ENCODE measurements at places on chromosomes 5 and 9.
A peak's percentile ranks its signal among the peaks of the same experiment; 100 is the strongest.

GRCh38 chr5:118789366-118789765 lies 199.0 kb downstream of the DTWD2 start:
- no peak for DNase-seq

DNA sequence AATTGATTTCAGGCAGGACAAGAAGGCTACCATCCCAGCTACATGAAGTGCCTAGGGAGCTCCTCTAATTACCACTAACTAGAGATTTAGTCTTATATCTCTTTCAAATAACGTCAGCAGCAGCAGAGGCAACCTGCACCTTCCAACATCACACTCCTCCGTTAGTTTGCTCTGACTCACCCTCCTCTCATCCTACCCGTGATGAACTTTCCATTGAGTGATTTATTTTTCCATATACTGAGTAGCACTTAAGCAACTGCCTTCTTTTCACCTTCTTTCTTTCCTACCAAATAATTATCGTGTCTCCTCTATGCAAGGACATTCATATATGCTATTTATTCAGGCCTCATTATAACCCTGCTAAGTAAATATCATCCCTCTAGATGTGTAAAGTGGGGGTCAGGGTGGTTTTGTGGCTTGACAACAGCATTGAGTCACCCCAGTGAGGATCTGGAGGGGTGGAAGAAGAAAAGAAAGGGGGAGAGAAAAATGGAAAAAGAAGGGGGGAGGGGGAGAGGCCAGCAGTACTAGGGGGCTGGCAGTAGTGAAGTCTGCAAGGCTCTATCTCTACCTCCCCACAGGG lies 64.6 kb upstream of the CAST start:
- no peak for DNase-seq

DNA sequence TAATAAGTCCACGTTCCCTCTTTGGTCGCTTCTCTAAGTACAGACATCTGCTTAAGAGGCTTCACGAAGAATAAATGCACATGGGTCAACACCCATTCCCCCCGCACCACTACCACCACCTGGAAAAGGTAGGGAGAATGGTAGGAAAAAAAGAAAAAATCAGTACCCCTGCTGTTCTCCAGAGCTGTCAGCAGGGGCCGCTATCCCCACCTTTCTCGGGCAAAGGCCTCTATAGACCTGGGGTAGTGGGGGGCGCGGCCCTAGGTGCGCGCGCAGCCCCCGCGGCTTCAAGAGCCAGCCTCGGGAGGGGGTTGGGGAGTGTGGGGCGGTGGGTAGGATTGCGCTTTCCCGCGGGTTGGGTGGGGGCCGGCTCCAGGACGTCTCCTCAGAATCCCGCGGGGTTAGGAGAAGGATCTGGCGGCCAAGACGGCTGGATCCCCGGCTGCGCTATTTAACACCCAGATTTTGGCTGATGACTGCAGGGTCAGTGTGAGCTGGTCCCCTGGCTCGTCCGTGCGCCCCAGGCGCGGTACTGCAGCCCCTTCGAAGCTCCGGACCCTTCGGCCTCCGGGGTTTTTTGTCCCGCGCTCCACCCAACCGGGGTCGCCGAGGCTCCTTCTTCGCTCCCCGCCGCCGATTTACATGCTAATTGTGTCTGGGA lies 1.6 kb upstream of the SEMA6A start:
- DNase-seq = peak; percentile 64

GRCh38 chr5:151093476-151093889 lies 12.6 kb upstream of the TNIP1 start:
- no peak for DNase-seq

GRCh38 chr5:2639425-2639824 lies 112.1 kb downstream of the IRX2 start:
- DNase-seq = no peak

DNA sequence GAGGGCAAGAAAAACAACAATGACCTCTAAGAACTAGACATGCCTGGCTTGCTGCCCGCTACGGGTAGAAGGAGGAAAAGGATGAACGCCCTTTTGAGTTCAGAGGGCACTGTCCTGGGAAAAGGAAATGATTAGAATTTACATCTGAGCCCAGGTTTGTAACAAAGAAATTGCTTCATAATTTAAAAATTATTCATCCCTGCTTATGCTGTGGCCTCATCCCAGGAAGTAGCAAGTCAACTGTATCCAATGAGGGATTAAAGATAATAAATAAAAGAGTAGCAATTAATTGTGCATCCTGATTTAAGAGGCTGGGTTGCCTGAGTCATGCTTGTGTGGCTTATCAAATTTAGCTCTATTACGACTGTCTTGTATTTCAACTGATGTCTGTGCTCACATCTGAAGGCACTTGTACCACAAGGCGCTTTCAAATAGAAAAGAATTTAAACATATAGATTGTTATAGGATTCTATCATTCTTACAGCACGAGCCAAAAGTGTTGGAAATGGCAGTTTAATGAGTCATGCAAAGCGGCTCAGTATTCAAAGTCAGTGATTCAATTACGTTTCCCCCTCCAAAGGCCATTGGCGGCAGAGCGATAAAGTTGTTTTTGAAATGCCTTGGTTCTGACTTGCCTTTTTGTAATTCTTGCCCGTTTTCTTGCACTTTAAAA lies 40.0 kb upstream of the DMRT1 start:
- no peak for DNase-seq

DNA sequence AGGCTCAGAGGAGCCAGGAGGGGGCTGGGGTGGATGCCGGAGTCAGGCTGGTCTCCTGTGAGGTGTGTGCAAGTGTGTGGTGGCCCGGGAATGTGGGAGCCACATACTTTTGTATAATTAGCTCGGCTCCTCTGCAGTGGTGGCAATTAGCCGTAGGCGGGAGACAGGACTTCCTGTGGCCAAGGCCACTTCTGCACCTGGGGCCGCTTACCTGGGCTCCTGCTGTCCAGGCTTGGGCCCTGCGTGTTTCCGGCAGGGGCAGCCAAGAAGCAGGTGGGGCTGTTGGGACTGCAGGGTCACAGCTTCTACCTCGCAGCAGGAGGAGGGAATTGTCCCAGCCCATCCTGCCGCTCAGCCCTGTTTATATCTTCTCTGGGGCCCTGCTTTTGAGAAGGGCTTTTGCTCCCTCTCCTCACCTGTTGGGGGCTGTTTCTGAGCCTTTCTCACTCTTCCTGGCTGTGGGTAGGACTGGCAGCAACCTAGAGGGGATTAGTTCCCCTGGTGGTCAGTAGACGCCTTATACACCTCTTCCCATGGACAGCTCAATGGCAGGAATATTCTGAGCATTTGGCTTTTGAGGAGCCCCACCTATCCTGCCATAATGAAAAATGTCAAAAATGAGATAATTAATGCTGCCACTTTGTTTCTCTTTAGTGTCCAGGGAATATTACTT lies 145.4 kb upstream of the PITX1 start:
- DNase-seq = no peak

- DNase-seq = no peak
Observed at GRCh38 chr5:79436821-79437220, 77.1 kb downstream of the HOMER1 start.

GRCh38 chr5:124453221-124454051 lies 293.0 kb downstream of the ZNF608 start:
- peak; percentile 6 for DNase-seq

- DNase-seq = peak; percentile 54
Observed at GRCh38 chr5:112419986-112420864, 1.1 kb upstream of the EPB41L4A start.

- no peak for DNase-seq
Observed at GRCh38 chr9:85586684-85587083, 155.1 kb downstream of the AGTPBP1 start.

- DNase-seq = no peak
Observed at GRCh38 chr9:107342476-107343161, 59.5 kb downstream of the RAD23B start.

DNA sequence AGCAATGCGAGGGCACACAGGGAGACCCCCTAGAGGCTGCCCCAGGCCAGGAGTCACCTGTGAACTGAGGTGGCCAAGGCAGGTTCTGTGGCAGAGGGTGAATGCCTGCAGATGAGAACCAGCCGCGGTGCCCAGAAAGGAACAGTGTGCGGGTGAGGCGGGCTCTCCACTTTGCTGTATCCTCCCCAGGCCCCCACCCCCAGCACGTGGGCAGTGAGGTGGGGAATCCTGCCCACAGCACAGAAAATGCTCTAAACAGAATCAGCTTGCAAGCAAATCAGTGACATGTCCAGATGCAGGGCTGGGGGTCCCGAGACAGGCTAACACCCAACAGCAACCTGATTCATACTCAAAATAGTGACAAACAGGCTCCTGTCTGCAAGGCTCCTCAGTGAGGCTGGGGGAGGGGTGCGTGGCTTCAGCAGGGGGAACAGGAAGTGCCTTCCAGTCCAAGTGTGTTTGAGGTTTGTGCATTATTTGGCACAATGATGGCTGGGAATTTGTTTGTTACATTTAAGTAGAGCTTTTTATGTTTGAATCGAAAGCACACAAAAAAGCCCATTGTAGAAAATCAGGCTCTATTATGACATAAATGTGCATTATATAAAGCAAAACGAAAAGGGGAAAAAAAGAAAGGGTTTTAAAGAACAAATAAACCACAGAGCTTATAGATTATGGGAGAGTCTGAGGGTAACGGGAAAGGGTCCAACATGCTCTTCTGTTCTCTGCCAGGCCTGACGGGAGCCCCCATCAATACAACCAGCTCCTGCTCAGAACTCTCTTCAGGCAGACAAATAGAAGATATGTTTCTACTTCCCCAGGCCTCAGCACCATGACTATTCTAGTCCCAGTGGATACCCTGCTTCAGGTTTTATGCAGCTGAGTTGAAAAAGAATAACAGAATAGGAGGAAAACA lies 201.3 kb downstream of the HSD17B3 start:
- DNase-seq = peak; percentile 8

- DNase-seq = no peak
Observed at GRCh38 chr9:32565967-32566366, 7.0 kb downstream of the NDUFB6 start.

- DNase-seq = no peak
Observed at GRCh38 chr5:172770374-172770674, 671 bp downstream of the DUSP1 start.

- DNase-seq = no peak
Observed at GRCh38 chr5:109105631-109106267, 304.0 kb downstream of the PJA2 start.

DNA sequence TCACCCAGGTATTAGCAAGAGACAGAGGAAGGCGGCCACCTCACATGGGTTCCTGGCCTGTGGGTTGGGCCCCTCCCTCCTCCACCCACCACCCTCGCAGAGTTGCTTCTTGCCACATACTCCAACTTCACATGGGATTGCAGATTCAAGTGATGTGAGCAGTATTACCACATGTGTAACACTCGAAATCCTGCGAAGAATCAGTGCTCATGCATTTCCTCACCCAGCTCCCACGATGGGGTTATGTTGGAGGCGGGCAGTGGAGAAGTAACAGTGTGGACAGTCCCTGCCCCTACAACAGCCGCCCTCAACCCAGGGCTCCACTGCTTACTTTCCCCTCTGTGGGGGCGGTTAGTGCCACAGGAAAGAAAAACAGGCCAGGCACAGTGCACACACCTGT lies 3.9 kb upstream of the FBP1 start:
- DNase-seq = no peak

GRCh38 chr9:30771760-30772159 lies 1612.7 kb upstream of the ACO1 start:
- DNase-seq = no peak
